ENCODE measurements at places on chromosomes 16 and 17.
A peak's percentile ranks its signal among the peaks of the same experiment; 100 is the strongest.

GRCh38 chr17:72089453-72089987 lies 31.3 kb upstream of the SOX9 start:
- no peak for DNase-seq

GRCh38 chr16:70665113-70665694 lies 18.8 kb downstream of the IL34 start:
- no peak for DNase-seq

DNA sequence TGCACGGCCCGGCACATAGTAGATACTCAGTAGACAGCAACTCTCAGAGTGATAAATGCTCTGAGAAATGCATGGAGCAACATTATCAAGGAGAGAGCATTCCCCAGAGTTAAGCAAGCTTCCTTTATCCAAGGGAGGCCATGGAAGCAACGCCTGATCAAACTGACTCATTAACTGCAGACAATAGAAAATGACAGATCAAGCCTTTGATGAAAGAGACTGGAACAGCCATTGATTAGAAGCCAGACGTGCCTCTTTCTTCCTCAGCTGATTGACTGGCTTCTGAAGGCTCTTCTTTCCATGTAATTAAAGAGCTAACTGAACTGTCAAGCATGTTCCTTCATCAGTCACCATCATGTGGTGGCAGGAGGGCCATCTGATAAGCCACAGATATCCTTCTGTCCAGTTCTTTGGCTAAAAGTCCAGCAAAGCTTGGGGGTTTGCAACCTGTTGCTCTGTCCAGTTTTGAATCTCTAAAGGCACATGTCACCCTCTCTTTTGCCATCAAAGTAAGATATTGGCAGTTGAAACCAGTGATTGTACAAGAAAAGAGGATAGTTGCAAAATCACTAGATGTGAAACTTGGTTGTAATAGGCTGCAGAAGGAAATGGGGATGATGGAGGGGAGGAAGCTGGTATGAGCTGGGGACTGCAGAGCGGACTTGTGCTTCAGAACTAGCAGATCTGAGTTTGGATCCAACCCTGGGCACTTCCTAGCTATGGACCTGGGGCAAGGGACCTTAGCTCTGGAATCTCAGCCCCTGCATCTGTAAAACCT lies 188.0 kb downstream of the HAPSTR1 start:
- DNase-seq, result no peak

GRCh38 chr17:48002266-48002915 lies 31.5 kb downstream of the CDK5RAP3 start:
- peak; percentile 86 for DNase-seq

- no peak for DNase-seq
Measured at GRCh38 chr17:77174928-77175661, 34.3 kb downstream of the SEC14L1 start.

DNA sequence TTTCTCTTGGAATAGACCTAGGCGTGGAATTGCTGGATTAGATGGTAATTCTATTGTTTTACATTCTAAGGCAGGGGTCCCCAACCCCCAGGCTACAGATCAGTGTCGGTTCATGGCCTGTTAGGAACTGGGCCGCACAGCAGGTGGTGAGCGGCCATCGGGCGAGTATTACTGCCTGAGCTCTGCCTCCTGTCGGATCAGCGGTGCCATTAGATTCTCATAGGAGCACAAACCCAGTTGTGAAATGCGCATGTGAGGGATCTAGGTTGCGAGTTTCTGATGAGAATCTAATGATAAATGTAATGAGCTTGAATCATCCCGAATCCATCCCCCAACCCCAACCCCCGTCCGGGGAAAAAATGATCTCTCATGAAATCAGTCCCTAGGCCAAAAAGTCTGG lies 23.0 kb downstream of the NLRC5 start:
- DNase-seq, result no peak

GRCh38 chr16:86930663-86931373 lies 352.5 kb downstream of the FOXL1 start:
- DNase-seq, result no peak

DNA sequence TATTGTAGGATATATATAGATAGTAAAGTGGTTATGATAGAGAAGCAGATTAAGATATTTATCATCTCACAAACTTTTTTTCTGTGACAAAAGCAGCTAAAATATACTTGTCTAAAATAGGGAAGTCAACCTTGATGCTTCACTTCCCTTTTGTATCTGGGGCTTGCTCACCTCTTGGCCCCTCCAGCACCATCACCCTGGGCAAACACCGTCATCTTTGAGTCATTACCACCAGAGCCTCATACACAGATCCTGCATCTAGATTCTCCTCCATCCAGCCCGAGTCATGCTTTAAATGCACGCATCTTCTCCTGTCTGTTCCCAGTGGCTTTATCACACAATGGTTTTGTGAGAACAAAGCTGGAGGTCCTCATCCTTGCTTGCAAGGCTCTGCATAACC lies 1062.7 kb upstream of the EEF2KMT start:
- no peak for DNase-seq

All from iris pigment epithelial cell (primary cell).